ENCODE measurements at places on chromosomes 12 and 14.

- peak; percentile 16 for DNase-seq
These were observed 3.8 kb downstream of the ENDOU start for GRCh38 chr12:47721431-47721973.

DNA sequence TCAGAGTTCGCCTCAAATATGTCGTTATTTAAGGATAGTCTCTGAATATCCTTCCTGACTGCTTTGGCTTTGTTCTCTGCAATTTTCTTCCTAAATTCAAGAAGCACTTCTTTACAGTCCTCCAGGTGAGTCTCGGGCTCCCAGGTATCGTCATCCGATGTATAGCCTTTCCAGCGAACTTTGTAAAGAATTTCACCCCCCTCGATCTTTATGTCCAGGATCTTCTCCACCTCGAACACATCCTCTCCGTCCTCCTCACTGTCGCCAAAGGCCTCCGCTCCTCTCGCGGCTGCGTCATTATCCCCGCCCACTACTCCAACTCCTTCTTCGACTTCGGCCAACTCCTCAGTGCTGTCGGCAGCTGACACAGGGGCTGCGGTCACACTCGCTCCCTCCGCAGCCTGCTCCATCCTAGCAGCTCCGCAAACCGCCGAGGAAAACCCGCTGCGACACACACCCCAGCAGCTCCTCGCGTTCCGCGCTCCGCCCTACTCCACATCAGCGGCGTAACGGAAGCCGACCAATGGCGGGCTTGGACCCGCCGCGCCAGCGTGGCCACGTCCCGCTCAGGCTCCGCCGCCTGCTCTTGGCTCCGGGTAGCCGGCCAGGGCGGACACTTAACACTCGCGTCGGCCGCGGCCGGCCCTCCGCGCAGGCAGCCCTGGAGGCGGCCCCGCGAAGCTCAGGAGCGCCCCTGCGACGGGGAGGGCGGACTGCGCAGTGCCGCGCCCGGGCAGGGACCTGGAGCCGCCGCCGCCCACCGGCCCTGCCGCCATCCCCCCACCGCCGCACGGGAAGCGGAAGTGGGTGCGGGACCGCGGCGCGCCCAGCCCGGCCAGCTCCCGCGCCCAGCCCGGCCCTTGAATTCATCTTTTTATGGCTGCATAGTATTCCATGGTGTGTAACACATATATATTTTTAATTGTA, 4.1 kb downstream of the CD163L1 start:
- no peak for DNase-seq

DNA sequence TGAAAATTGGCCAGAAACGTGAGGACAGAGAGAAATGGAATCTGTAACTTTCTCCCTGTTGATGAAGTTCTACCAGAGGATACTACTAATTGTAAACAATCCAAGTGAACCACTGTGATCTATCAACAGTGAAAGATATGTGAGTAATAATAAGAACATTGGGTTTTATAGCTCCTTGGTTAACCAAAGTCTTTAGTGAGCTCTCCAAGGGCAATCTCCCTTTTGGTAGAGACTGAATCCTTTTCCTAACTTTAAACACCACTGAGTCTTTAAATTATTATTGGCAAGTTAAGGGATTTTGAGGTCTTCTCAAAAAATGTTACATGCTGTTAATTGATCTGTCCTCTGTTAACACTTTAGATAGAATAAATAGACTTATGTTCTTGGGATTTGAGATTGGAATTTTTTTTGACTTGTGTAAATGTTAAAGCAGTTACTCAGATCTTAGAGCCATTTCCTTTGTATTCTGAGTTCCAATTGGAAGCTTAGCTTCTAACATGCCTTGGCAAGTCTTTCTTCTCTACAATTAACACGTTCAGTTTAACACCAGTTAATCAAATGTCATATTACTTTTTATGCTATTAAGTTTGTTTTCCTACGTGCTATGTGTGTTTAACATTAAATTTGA, 338.2 kb upstream of the DDHD1 start:
- no peak for DNase-seq

DNA sequence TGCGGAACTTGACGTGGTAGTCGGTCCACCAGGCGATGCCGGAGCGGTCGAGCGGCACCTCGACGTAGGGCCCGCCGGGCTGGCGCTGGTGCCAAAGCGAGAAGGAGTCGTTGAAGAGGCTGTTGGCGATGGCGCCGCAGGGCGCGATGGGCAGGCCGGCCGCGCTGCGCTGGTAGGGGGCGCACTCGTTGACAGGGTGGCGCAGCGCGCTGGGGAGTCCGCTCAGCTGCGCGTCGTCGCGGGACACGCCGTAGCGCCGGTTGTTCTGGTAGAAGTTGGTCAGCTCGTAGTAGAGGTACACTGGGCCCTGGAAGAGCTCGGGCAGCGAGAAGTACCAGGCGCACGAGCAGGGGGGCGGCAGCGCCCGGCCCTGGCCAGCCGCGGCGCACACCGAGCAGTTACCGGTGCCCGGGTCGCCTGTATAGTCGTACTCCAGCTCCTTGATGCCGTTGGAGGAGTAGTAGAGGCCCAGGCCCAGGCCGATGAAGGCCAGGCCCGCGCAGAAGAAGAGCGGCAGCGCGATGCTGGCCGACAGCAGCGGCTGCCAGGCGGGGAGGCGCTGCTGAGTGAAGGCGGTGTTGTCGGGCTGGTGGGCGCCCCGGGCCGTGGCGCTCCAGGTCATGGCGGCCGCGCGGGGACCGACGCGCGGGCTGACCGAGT, 482 bp downstream of the TMEM30B start:
- no peak for DNase-seq

DNA sequence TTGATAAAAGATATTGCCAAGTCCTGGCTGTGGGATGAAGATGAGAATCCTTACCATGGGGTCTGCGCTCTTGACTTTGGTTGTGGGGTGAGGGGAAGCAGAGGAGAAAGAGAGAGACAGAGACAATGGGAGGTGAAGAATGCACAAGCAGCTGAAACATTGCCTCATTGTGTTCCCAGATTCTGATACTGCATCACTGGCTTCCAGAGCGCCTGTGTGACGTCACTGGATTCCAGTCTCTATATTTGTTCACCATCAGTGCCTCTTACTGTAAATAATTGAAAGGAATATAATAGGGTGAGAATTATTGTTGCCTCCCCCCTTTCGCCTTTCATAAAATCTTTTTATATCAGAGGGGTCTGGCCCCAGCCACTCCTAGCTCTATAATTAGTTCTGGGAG, 188.9 kb upstream of the NTF3 start:
- no peak for DNase-seq

DNA sequence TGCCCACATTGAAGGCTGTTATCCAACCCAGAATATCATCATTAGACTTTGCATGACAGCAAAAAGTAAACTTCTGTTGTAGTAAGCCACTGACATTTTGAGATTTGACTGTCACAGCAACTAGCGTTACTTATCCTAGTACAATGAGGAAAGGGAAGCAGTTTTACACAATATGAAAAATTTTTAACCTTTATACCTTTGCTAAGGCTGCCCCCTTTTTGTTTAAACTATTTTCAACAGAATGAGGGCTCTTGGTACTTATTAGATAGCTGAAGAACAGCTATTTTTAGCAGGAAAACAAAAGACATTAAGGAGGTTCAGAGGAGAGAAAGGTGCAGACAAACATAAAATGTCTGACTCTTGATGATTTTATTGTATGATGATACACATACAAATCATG, 23.4 kb upstream of the TMX1 start:
- no peak for DNase-seq

GRCh38 chr14:54424479-54424901, 16.7 kb downstream of the CNIH1 start:
- DNase-seq = no peak

- no peak for DNase-seq
These were observed 68.5 kb upstream of the LRIG3 start for GRCh38 chr12:58988643-58989344.

DNA sequence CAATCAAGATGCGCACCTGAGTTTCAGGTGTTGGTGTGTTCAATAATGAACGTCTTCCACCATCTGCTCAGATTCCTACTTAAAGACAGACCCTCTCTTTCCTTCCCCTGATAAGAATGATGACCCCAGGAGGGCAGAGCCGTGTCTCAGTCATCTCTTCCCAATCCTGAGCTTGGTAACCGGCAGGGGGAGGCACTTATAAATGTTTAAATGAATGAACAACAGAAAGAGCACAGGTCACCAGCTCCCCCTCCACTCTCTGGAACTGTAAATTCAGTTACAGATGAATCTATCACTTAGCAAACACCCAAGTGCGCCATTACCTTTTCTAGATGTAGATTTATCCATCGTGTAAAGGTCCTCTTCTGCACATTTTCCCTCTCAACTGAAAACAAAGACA, 72.4 kb upstream of the DICER1 start:
- DNase-seq = no peak

- no peak for DNase-seq
These were observed 83.7 kb downstream of the HEATR5A start for GRCh38 chr14:31336646-31337045.

GRCh38 chr12:100573292-100574186, at the start of gene GAS2L3:
GAS2L3 (plus strand) TSS chr12:100573684; CDS start chr12:100594905, 21,221 bp downstream.
- DNase-seq = no peak

DNA sequence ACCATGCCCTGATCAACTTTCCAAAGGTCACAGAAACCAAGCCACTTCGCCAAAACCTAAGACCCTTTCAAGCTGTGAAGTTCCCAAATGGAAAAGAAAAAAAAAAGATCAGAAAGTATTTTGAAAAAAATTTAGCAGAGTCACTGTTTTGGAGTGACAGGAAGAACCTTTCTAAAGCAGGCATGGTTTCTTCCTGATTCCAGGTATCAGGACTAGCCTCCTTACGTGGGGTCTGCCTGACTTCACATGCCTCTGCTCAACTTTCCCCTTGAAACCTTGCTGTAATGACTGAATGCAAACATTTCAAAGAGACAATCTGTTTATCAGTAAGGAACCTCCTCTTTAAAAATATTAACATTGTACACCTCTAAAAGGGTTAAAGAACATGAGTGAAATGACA, 9.5 kb downstream of the CORO1C start:
- no peak for DNase-seq

- no peak for DNase-seq
These were observed 1.4 kb downstream of the WSB2 start for GRCh38 chr12:118059341-118060191.

- DNase-seq = no peak
These were observed 1454.6 kb downstream of the AACS start for GRCh38 chr12:126519833-126520232.

GRCh38 chr12:92446083-92446460, 256.7 kb upstream of the PLEKHG7 start:
- DNase-seq = no peak

GRCh38 chr12:5072311-5072710, 28.6 kb downstream of the KCNA5 start:
- no peak for DNase-seq

- DNase-seq = no peak
These were observed 32.6 kb upstream of the PLEKHG3 start for GRCh38 chr14:64671591-64671990.

GRCh38 chr14:65439117-65439516, 26.6 kb downstream of the FUT8 start:
- no peak for DNase-seq

- no peak for DNase-seq
These were observed 64.3 kb downstream of the ANKS1B start for GRCh38 chr12:99920353-99920960.

DNA sequence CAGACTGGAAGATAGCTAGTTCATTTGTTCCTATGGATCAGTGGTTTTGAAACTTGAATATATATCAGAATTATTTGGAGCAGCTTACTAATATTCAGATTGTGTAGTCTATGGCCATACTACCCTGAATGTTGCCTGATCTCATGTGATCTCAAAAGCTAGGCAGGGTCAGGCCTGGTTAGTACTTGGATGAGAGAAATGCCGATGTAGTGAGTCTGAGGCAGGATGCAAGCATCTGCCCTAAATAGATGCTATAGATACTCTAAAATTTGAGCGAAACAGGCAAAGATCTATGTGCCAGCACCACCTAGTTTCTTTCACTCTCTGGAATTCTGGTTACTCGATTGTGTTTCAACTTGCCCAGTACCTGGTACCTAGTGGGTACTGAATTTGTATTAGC, 40.9 kb downstream of the FRMD6 start:
- DNase-seq = no peak

DNA sequence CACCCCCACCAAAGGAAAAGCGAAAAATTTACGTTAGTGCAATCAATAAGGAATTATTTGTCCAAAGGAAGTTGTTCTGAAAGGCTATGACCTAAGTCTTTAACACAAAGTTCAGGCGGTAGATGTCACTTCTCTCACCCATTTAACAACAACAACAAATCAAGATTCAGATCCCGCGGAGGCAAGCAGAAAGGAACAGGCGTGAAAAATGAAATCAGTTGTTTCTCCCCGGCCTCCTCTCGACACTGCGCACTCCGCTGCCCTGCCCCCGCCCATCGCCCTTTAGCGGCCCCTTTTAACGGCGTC, 1.4 kb downstream of the DENND5B start:
- no peak for DNase-seq

DNA sequence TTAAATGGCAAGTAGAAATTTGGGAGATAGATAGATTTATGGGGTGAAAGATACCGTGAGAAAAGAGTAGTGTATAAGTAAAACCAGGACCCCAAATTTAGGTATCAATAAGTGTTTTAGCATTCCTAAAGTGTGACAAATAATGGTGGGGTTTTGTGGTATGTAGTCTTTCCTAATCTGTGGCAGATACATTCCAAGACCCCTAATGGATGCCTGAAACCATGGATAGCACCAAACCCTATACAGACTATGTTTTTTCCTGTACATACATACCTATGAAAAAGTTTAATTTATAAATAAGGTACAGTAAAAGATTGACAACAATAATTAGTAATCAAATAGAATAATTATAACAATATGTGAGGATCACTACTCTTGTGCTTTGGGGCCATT, 14.4 kb upstream of the TCP11L2 start:
- no peak for DNase-seq

DNA sequence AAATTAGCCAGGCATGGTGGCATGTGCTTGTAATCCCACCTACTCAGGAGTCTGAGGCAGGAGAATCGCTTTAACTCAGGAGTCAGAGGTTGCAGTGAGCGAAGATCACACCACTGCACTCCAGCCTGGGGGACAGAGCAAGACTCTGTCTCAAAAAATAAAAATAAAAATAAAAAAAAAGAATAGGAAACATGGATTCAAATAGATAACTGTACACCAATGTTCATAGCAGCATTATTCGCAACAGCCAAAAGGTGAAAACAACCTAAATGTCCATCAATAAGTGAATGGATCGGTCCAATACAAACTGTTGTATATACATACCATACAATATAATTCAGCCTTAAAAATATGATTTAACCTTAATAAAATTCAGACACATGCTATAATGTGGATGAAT, 3.1 kb upstream of the RIPK3 start:
- DNase-seq = no peak

GRCh38 chr12:30630076-30630978, 65.3 kb downstream of the IPO8 start:
- no peak for DNase-seq

DNA sequence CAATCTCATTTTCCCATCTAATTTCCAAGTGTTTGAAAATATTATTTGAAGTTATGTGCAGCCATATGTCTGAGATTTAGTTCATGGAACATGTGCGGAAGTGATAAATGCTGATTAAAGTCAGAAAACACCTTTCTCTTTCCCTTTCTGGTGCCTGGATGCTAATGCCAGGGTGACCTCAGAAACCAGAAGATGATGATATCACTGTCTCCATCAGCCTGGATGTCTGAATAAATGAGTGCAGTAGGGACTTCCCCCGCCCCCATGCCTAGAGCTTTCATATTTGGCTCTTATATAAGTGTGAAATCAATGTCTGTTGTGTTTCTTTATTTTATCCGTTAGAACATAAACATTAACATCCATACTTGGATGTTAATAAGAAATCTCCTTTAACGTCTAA, 261.9 kb upstream of the LRIG3 start:
- no peak for DNase-seq

- DNase-seq = no peak
These were observed 13.0 kb downstream of the CDKL1 start for GRCh38 chr14:50383618-50384225.

All from vagina (tissue), 2 donors.